Fibroblast of skin of right biceps (primary cell): ENCODE measurements at places on chromosomes 7 and 10.

DNA sequence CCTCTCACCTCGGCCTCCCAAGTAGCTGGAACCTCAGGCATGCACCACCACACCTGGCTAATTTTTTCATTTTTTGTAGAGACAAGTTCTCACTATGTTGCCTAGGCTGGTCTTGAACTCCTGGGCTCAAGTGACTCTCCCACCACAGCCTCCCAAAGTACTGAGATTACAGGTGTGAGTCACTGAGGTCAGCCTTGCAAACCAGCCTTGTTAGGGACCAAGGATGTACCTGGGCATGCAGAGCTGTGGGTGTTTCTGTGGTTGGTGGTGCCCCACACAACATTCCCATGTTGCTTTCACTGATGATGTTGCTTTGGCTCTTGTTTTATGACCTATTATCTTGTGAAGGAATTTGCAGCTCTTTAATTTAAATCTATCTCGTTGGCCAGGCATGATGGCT is 54.8 kb downstream of the OTUD1 start:
- DNase-seq = no peak

- DNase-seq = peak; percentile 21
Observed at GRCh38 chr7:73338321-73338720, 10.4 kb downstream of the FKBP6 start.

GRCh38 chr7:6631605-6632004 is 5.5 kb upstream of the ZNF316 start:
- no peak for DNase-seq

DNA sequence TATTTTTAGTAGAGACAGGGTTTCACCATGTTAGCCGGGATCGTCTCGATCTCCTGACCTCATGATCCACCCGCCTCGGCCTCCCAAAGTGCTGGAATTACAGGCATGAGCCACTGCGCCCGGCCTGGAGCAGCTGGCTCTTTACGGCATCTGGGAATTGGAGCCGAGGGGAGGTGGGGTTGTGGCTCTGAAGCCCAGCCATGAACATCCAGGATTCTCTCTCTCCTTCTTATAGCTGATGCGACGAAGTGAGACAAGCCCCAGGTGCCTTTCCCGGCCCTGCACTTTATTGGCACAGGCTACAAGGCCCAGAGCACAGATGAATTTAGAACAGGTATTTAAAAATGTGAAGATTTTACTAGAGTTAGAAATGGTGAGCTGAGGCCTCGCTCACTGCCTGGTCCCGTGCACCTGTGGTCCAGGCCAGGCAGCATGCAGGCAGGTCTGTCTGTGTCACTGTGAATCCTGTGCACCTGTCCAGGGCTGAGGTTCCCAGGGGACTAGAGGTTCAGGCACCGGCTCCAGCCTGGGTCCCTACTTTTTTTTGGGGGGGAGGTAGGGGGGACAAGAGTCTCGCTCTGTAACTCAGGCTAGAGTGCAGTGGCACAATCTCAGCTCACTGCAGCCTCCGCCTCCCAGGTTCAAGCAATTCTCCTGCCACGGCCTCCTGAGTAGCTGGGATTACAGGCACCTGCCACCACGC is 379.7 kb upstream of the FOXK1 start:
- no peak for DNase-seq

- peak; percentile 15 for DNase-seq
Observed at GRCh38 chr7:107318523-107319160, 149.8 kb downstream of the HBP1 start.

GRCh38 chr10:130817674-130818073 is 493.8 kb downstream of the TCERG1L start:
- no peak for DNase-seq
